ENCODE measurements at places on chromosomes 7 and 10.

- no peaks in the 10 kb centered on the region for H3K27me3 ChIP-seq
- DNase-seq: no peak
- no peak overlapping the region for H3K27ac ChIP-seq
- H3K4me1 ChIP-seq: no peaks in the 10 kb centered on the region
These were observed 112.9 kb downstream of the PODXL start for GRCh38 chr7:131443496-131443895.

DNA sequence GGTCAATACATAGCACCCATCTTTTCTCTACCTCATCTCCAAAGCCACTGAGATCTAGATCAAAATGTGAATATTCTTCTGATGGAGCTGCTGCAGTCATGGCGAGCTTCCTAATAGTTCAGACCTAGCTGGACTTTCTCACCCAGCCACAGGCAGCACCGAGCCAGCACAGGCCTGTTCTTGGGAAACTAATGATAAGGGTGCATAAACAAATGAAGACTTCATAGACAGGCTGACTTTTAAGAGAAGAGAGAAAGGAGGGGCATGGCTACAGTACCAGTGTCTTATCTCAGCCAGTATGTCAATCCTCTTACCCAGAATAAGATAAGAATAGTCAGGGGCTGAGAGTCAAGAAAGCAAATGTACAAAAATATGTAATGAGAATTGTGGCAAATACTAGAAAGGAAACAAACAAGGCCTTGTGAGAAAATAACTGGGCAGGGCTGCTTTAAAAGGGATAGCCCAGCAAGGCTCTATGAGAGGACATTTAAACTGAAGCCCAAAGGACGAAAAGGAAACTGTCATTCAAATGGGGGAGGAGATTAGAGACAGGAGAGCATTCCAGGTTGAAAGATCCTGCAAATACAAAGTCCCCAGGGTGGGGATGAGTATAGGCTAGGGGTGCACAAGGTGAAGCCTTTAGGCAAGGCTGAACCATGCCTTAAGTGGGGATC lies 21.8 kb upstream of the CDK14 start:
- H3K4me1 ChIP-seq: peaks cover 5% of the 10 kb centered on the region
- DNase-seq: peak; percentile 77
- no peaks in the 10 kb centered on the region for H3K36me3 ChIP-seq
- no peaks in the 10 kb centered on the region for H3K27me3 ChIP-seq
- H3K4me3 ChIP-seq: no peak overlapping the region
- no peak overlapping the region for H3K27ac ChIP-seq

DNA sequence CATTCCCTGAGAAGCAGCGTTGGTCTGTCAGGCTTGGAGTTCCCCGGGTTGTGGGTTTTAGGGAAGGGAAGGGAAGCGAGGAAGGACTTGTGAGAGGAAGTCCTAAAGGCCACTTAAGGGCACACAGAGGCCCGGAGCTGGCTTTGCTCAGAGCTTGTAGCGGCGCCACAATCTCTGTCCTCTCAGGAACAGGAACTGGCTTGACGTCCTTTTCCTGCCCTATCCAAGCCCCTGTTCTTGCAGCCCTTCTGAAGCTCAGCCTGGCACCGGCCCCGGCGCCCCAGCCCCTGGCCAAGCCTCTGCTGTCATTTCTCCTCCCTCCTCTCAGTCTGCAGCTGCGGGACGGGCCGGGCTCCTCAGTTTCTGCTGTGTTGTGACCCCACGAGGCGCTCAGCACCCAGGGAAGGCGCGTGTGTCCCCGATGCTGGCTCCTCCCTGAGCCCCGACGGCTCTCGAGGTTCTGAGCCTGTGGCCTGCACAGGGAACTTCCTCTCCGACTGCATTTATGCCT lies at the start of gene GIMAP8:
TSS of gene GIMAP8 (plus strand) at position 140 of the 511 bp plus-strand sequence. CDS start 16,069 bp downstream, outside the sequence.
- no peak for DNase-seq
- H3K4me3 ChIP-seq: no peak within 1 kb of the TSS
- no peaks in the 10 kb centered on the region for H3K36me3 ChIP-seq
- H3K27me3 ChIP-seq: peaks cover 4% of the 10 kb centered on the region
- H3K27ac ChIP-seq: no peak within 1 kb of the TSS
- no peaks in the 10 kb centered on the region for H3K4me1 ChIP-seq

GRCh38 chr10:30098629-30099028 lies 39.2 kb upstream of the JCAD start:
- no peaks in the 10 kb centered on the region for H3K27me3 ChIP-seq
- no peak overlapping the region for H3K27ac ChIP-seq
- no peaks in the 10 kb centered on the region for H3K36me3 ChIP-seq
- DNase-seq: peak; percentile 97
- H3K4me1 ChIP-seq: peaks cover 6% of the 10 kb centered on the region
- H3K4me3 ChIP-seq: no peak overlapping the region

GRCh38 chr7:155231941-155232340 lies 65.7 kb upstream of the INSIG1 start:
- no peak for DNase-seq
- no peaks in the 10 kb centered on the region for H3K36me3 ChIP-seq
- no peak overlapping the region for H3K27ac ChIP-seq
- H3K4me3 ChIP-seq: no peak overlapping the region

DNA sequence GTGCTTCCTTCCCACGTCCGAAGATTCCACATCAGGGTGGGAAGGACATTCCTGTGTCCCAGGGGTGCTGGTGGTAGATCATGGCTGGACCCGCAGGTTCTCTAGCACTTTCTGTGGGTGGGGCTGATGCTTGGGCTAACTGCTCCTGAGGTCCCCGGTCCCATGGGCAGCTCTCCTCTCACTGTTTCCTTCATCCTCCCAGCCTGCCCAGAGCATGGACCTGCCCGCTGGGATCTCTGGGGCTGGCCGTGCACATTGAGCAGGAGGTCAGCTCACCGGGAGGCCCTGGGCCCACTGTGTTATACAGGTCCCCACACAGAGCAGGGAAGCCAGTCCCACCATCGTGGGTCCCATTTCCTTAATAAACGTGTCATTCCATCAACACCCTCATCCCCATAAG lies 502.3 kb downstream of the TCERG1L start:
- no peak for DNase-seq
- H3K27me3 ChIP-seq: no peaks in the 10 kb centered on the region
- H3K4me3 ChIP-seq: no peak overlapping the region
- no peaks in the 10 kb centered on the region for H3K36me3 ChIP-seq

- H3K4me3 ChIP-seq: no peak overlapping the region
- H3K27me3 ChIP-seq: no peaks in the 10 kb centered on the region
- H3K36me3 ChIP-seq: no peaks in the 10 kb centered on the region
- H3K27ac ChIP-seq: no peak overlapping the region
These were observed 4.1 kb upstream of the CDK14 start for GRCh38 chr7:90592033-90592432.

GRCh38 chr10:30447125-30447799 lies 13.3 kb downstream of the MAP3K8 start:
- H3K4me3 ChIP-seq: no peak overlapping the region
- DNase-seq: peak; percentile 82
- no peaks in the 10 kb centered on the region for H3K27me3 ChIP-seq
- peaks cover 8% of the 10 kb centered on the region for H3K4me1 ChIP-seq

DNA sequence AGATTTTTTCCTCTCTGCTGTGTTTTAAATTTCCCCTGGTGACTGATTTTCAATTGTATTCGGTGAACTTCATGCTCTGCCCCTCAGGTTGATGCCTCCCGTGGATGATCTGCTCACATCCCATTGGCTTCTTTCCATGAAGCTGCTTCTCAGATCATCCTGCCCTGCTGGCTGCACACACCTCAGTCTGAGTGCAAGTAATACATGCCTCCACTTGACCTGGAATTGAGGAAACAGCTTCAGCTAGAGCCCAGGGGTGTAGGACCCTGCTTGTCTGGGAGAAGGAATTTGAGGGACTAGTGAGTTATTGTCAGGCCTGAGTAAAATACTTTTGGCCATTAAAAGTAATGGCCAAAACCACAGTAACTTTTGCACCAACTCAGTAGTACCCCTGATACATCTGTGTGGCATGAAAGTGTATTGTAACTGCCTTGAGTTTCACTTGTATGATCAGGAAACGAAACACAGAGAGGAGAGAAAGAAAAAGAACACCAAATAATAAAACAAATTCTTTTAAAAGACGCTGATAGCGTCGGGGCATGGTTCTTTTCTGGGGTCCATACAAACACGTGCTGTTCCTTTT lies 49.4 kb downstream of the SPAM1 start:
- no peak overlapping the region for H3K4me3 ChIP-seq
- H3K27me3 ChIP-seq: no peaks in the 10 kb centered on the region
- H3K4me1 ChIP-seq: no peaks in the 10 kb centered on the region
- DNase-seq: no peak
- no peak overlapping the region for H3K27ac ChIP-seq

DNA sequence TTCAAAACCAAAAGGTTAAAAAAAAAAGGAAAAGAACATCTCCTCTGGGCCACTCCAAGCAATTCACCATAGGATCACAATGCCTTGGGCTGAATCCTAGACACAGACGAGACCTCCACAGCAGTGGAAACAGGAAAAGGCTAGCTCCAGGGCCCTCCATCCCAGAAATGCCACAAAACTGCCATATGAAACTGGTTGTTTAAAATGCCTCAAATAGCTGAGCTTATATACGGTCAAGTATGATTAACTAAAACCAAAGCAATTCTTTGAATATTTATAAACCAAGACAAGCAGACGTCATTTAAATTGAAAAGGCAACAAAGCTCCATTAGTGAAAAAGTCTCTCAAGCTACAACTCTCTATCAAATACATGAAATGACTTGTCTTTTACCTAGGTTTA lies 63.1 kb downstream of the DOCK4 start:
- H3K4me1 ChIP-seq: peaks cover 10% of the 10 kb centered on the region
- H3K4me3 ChIP-seq: no peak overlapping the region
- peak; percentile 58 for DNase-seq
- no peak overlapping the region for H3K27ac ChIP-seq
- H3K36me3 ChIP-seq: no peaks in the 10 kb centered on the region

- H3K4me3 ChIP-seq: no peak overlapping the region
- H3K36me3 ChIP-seq: peaks cover 2% of the 10 kb centered on the region
- no peak for DNase-seq
- no peak overlapping the region for H3K27ac ChIP-seq
- H3K27me3 ChIP-seq: no peaks in the 10 kb centered on the region
These were observed 3.4 kb upstream of the FIS1 start for GRCh38 chr7:101248276-101248675.

- no peaks in the 10 kb centered on the region for H3K36me3 ChIP-seq
- H3K27me3 ChIP-seq: no peaks in the 10 kb centered on the region
- DNase-seq: no peak
- H3K27ac ChIP-seq: no peak overlapping the region
- H3K4me3 ChIP-seq: no peak overlapping the region
- H3K4me1 ChIP-seq: no peaks in the 10 kb centered on the region
These were observed 91.9 kb downstream of the CNTNAP2 start for GRCh38 chr7:146208492-146208891.

DNA sequence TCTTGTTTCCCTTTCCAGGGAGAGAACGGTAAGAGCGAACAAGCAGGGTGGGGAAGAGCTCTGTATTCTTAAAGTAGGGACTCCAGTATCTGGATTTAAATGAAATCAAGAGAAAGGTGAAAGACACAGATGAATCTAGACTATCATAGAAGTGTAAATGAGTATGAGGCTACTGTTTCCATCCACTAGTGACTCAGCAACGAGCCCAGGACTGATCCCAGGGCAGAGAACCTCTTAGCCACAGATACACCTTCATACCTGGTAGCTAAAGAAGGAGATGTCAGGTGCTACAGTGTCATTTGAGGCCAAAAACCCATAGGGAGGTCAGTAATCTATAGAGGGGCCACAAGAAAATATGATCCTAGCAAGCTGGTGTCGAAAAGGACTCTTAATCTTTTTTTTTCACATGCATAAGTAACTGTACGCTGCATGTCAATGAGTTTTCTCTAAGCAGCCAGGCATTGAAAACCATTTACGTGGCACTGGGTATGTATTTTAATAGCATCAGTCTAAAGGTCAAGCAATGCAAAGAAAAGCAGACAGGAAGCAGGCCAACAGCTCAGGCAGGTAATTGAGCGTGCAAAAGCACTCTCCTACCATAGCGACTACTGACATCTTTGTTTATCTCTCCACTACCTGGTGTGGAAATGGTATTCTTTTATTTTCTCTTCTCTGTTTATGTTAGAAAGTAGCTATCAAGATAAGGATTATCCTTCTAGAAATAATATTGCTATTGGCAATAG lies 91.5 kb upstream of the EGR2 start:
- peaks cover 7% of the 10 kb centered on the region for H3K27me3 ChIP-seq
- DNase-seq: no peak
- H3K36me3 ChIP-seq: no peaks in the 10 kb centered on the region
- no peaks in the 10 kb centered on the region for H3K4me1 ChIP-seq

GRCh38 chr10:64345856-64346255 lies 824.7 kb downstream of the REEP3 start:
- no peaks in the 10 kb centered on the region for H3K4me1 ChIP-seq
- H3K27ac ChIP-seq: no peak overlapping the region
- no peaks in the 10 kb centered on the region for H3K27me3 ChIP-seq
- no peaks in the 10 kb centered on the region for H3K36me3 ChIP-seq
- H3K4me3 ChIP-seq: no peak overlapping the region
- DNase-seq: no peak

- no peaks in the 10 kb centered on the region for H3K27me3 ChIP-seq
- peak overlapping the region; percentile 8 for H3K4me3 ChIP-seq
- peak overlapping the region; percentile 100 for H3K27ac ChIP-seq
These were observed 97.3 kb upstream of the COL1A2 start for GRCh38 chr7:94297397-94297838.

DNA sequence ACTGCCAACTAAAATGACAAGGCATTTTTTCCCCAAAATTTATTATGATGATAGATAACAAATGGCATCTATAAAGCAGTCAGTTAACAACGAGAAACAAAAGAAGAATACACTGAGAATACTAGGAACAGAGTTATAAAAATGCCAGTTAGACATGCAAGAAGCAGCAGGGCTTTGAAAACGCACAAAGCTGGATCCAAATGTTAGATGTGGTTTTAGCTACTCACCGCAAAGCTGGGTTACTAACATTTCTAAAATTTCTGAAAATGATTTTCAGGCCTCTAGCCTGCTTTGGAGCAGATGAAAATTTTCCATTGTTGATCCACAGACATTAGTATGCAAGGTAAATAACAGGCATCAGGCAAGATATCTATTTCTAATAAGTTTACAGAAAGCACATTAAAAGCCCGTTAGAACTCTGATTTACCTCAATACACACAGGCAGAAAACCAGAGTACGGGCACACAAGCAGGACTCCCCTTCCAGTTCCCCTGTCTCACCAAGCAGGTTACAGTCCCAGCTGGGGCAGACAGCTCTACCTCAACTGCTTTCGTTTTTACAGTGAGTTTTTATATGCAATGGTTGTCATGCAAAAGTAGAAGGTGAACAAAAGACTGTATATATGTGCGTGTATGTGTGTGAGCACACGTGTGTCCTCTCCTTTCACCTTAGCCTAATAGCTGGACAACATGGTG lies 37.9 kb downstream of the GLI3 start:
- peak; percentile 72 for DNase-seq
- no peak overlapping the region for H3K4me3 ChIP-seq
- peak overlapping the region; percentile 74 for H3K27ac ChIP-seq
- no peaks in the 10 kb centered on the region for H3K27me3 ChIP-seq
- peaks cover 19% of the 10 kb centered on the region for H3K4me1 ChIP-seq
- H3K36me3 ChIP-seq: no peaks in the 10 kb centered on the region

DNA sequence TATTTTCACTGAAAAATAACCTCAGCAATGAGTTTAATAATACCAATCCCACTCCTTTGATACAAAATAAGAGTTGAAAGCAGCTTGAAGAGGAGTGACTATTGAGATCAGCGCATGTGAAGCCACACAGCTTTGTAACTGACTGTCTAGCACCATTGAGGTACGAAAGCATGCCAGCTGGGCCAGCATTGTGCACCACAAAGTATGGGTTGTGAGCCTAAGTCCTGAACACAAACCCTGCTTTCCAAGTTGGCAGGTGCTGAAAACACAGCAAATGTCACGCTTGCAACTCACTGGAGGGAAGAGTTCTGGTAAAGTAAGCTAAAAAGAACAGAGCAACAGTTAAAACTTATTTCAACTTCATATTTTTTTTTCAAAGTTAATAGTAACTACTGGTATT lies 4.0 kb upstream of the FAM53B start:
- DNase-seq: no peak
- peaks cover 10% of the 10 kb centered on the region for H3K4me1 ChIP-seq
- H3K36me3 ChIP-seq: no peaks in the 10 kb centered on the region
- H3K27me3 ChIP-seq: no peaks in the 10 kb centered on the region
- H3K27ac ChIP-seq: no peak overlapping the region

Measured in astrocyte (in vitro differentiated cells and primary cell).